ENCODE measurements at places on chromosomes 2 and 18. TPM values are rescaled to one million over a fixed set of nuclear protein-coding genes. Genes with fewer than 3 reads are reported as not detected.

DNA sequence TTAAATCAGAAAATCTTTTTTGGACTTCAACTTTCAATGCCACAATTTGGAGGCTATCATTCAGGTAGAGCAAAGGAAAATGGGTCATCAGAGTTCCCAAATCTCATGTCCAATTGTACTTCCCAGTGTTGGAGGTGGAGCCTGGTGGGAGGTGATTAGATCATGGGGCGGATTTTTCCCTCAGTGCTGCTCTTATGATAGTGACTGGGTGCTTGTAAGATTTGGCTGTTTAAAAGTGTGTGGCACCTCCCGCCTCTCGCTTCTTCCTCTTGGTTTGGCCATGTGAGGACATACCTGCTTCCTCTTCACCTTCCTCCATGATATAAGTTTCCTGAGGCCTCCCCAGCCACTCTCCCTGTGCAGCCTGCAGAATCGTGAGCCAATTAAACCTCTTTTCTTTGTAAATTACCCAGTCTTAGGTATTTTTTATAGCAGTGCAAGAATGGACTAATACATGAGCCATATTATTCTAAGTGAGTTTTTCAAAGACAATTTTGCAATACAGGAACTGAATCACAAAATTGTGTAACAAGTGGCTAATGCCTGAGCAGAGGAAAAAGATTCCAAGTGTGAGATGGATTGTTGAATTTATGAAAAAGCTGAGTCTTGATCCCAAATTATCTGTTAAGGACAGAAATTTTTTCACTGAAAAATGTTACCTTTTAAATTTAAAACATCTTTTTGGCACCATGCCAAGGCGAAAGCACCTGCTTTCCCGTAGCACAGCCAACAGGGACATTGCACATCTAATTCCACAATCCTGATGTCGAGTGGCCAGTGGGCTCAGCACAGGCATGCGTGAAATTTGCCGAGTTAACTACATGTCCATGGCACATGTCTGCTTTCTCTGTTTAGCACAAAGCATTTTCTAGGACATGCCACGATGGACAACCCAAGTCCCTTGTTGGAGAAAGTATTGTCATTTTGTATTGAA, 150.9 kb downstream of the COL6A3 start:
- no peak for DNase-seq

DNA sequence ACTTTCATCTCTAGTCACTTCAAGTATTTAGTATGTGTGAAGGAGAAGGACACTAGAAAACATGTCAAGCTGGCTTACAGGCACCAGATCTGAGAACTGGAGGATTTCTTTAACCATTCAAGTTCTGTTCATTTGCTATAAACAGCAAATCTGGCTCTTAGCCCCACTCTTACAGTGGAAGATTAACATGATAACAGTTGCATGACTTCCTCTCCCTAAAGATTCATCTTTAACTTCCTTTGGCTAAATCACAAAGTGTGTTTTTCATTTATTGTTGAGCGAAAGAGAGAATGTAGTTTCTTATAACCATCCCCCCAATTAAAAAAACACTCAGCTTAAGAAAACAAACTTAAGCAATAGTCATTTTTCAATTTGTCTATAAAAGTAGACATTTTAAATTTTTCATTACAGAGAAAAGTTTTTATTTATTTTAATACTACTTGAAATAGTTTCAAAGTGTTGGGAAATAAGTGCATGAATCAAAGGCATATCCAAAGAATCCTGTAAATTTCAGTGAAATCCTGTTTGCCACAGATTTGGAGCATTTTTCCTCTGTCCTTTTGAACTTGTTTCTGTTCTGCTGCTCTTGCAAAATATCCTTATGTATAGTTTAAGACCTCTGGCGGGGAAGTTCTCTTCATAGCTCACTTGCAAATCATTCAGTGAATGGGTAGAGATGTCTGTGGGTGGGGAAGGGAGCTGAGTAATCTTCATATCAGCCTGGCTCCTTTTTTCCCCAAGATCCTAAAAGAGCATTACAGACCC, 241.0 kb upstream of the RBBP8 start:
- no peak for DNase-seq

- DNase-seq, result no peak
These were observed 339.8 kb upstream of the EPHA4 start for GRCh38 chr2:221911890-221912289.

Gene TMEM163
- total RNA-seq, result 0.40 TPM

Gene POTEC
- total RNA-seq, result not detected

Gene SLC9A4
- total RNA-seq, result not detected

Data from left ventricle myocardium superior (tissue), 1 donor.